ENCODE measurements at places on chromosomes 5 and 9.

DNA sequence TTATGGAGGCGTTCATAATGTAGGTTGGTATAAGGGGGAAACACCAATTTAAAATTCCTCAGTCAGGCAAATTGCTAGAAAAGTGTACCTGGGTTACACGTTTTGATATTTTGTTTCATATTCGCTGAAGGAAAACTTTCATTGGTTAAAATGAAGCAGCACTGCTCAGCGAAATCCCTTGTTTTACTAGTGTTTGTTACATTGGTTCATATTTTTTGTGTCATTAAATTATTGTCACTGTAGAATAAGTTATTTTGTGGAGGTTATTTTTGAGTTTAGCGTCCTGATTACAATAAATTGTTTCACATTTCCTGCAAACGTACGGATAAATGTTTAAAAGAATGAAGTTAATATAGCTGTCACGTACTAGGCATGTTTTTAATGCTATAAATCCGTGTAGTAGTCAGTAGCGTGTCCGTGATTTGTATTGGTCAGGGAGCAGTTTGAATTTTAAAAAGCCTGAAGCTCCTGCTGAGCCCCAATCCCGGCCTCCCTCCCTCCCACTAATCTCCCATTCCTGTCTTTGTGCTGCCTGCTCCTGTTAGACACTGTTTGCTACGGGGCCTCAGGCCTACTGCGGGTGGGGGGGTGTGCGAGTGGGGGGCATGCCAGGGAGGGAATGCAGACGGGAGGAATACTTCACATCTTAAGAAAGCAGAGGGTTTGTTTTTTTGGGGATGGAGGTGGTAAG, 2.0 kb downstream of the NIPBL start:
- DNase-seq = no peak

DNA sequence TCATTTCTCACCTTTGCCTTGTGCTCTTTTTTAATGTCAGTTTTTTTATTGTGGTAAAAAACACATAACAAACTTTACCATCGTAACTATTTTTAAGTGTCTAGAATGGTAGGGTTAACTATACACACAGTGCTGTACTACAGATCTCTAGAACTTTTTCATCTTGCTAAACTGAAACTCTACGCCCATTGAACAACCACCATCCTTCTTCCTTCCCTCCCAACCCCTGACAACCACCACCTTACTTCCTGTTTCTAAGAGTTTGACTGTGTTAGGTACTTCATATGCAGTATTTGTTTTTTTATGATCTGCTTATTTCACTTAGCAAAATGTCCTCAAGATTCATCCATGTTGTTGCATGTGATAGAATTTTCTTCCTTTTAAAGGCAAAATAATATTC, 54.9 kb downstream of the PSAT1 start:
- DNase-seq = no peak

GRCh38 chr5:113678924-113679575, 165.6 kb downstream of the YTHDC2 start:
- DNase-seq = no peak

DNA sequence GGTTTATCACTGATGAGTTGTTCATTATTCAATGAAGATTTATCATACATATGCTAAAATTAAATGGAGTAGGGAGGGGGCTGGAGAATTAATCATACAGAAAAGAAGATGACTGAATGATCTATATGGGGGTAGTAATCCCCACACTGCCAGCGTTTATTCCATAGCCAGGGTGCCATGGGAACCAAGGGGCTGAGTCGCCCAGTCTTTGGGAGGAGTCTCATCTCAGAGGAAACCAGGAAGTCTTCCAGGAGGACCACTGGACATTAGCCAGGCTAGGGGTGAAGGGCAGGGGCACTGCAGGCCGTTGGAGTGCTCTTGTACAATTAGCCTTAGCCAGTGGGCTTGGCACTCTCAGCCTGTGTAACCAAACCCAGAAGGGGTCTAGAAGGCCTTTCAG, 226.5 kb downstream of the ARL15 start:
- DNase-seq = no peak

- DNase-seq = no peak
These were observed 40.4 kb upstream of the HAND1 start for GRCh38 chr5:154518438-154518867.

GRCh38 chr5:651296-652022, 39.3 kb downstream of the CEP72 start:
- DNase-seq = no peak

DNA sequence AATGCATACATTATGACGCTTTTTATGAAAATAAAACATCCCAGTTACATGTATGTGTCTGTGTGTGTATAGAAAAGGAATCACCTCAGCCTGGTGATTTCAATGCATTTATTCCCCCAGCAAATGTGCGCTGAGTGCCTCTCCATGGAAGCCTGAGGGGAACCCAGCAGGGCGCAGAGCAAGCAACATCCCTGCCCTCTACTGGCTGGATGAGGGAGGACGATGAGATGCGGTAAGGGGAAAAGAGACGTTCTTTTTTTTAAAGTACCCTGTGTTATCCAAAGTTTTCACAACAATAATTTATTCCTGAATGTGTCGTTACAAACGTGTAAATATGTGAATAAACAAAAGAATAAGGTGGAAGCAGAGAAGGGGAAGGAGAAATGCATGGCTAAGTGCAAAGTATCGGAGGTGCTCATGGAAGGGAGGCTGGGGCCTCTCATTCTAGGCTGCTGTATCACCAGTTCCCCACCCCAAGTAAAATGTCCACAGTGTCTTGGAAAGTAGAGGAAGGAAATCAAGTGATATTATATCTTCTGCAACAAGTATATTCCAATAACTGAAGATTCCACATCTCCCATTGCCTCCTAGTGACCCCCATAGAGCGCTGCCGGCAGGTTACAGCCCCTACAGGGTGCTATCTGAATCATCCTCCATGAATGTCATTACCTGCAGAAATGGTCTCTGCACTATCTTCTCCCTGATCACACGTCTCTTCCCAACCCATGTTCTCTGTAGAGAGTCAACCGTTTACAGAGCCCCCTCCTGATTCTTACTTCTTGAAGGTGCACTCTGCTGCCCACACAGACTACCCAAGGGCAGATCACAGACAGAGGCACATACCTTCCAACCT, 13.0 kb upstream of the ABLIM3 start:
- no peak for DNase-seq

GRCh38 chr5:139696894-139697658, 48.9 kb downstream of the CXXC5 start:
- DNase-seq = peak; percentile 30

GRCh38 chr5:179316982-179317381, 28.3 kb downstream of the ADAMTS2 start:
- no peak for DNase-seq

DNA sequence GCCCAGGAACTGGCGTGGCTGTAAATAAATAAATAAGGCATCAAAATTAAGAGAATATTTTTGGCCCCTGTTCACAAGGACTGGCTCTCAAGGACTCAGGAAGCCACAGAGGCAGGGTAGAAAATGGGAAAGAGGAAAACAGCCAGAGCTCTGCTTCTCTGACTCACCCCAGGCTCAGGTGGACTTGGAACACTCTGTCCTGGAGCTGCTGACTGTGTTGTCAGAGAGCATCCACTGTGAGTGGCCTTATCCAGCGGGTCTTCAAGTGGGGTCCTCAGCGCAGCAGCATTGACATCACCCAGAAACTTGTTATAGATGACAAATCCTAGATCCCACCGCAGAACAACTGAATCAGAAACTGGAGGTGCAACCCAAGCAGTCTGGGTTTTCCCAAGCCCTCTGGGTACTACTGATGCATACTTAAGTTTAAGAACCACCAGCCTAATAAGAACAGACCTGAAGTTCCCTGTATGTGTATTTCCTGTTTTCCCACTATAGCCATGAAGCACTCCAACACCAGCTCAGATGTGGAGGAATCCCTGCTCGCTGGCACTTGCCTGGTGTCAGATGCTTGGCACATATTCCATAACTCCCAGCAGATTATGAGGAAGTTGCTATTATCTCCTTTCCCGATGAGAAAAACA, 20.5 kb downstream of the ADRA1B start:
- DNase-seq = no peak

GRCh38 chr9:103152473-103152872, 157.3 kb downstream of the CYLC2 start:
- no peak for DNase-seq

DNA sequence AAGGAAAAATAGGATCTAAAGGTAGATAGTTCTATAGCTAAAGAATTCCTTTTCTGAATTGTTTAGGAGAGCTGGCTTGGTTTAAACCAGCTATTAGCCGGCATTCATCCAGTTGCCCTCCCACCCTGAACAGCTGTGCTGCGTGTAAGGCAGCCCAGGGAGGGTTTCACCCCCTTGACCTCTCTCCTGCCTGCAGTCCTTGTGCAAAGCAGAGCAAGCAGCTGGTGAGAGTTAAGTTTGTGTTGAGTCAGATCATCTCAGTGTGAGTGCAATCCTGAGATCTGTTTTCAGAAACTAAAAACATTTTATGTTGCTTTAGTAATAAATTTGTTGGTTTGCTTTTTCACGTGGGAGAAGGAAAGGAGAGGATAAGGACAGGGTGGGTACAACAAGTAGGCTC, 13.0 kb downstream of the SLC25A25 start:
- no peak for DNase-seq

- no peak for DNase-seq
These were observed 142.9 kb downstream of the SLCO4C1 start for GRCh38 chr5:102153003-102153759.

- DNase-seq = no peak
These were observed 755.5 kb upstream of the ADAMTS16 start for GRCh38 chr5:4384649-4385048.
